ENCODE measurements at places on chromosomes 1 and 21.

GRCh38 chr1:248800459-248800858 lies 25.3 kb downstream of the SH3BP5L start:
- DNase-seq = no peak

DNA sequence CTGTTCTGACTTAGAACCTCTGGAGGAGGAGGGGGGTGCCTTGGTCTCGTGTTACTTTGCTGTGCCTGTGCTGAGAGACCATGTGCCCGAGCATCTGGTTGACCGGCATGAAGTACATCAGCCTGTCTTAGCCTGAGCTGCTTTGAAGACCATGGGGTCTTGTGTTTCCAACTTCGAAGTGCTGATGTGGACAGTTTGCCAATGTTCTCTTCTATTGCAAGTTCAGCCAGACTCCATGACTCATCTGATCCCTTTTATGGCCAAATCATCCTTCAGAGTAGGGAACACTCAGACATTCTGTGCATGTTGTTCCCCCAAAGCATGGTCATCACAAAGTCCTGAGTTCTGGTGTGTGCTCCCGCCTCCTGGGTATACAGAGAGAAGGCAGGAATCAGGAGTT lies 6.0 kb upstream of the PLA2G2C start:
- DNase-seq = no peak

DNA sequence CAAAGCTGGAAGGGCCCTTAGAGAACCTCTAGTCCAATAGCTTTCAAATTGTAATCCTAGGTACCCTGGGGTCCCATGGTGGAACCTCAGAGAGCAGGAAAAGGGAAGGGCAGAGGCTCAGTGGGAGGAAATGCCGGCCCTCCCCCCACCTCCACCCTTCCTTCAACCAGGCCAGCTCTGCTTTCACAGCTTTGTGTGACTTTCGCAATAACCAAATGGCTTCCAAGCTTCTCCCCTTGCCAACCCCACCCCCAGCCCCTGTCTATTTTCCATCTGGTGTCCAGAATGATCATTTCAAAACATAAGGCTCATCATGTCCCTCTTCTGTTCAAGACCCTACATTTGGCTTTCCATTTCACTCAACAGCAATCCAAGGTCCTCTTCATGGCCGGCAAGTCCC lies 74.4 kb downstream of the CD58 start:
- DNase-seq = no peak

- no peak for DNase-seq
Observed at GRCh38 chr1:218463194-218464156, 118.3 kb downstream of the TGFB2 start.

DNA sequence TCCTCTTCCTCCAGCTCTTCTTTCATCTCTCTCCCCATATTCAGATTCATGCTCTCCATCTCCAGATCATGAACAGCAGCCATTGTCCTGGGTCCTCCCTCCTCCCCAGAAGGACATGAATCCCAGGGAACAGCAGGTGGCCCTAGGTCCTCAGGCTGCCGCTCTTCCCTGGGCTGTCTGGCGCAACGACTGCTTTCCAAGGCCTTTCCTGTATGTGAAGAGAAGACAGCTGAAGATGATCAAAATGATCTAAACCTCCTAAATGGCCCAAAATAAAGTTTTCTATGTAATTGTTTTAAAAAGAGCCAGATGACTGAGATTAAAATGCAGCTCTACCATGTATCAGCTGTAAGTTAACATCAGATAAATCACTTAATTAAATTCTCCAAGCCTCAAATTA lies 22.5 kb downstream of the RHBDL2 start:
- no peak for DNase-seq

GRCh38 chr1:77688939-77689338 lies 6.5 kb upstream of the ZZZ3 start:
- DNase-seq = no peak

DNA sequence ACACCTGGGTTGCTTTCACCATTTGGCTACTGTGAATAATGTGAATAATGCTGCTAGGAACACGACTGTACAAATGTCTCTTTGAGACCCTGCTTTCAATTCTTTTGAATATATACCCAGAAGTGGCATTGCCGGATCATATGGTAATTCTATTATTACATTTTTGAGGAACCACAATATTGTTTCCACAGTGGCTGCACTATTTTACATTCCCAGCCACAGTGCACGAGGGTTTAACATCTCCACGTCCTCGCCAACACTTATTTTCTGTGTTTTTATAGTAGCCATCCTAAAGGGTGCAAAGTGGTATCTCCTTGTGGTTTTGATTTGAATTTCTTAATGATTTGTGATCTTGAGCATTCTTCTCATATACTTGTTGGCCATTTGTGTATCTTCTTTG lies 15.7 kb downstream of the FHAD1 start:
- no peak for DNase-seq
